ENCODE measurements at places on chromosomes 6 and 20.

DNA sequence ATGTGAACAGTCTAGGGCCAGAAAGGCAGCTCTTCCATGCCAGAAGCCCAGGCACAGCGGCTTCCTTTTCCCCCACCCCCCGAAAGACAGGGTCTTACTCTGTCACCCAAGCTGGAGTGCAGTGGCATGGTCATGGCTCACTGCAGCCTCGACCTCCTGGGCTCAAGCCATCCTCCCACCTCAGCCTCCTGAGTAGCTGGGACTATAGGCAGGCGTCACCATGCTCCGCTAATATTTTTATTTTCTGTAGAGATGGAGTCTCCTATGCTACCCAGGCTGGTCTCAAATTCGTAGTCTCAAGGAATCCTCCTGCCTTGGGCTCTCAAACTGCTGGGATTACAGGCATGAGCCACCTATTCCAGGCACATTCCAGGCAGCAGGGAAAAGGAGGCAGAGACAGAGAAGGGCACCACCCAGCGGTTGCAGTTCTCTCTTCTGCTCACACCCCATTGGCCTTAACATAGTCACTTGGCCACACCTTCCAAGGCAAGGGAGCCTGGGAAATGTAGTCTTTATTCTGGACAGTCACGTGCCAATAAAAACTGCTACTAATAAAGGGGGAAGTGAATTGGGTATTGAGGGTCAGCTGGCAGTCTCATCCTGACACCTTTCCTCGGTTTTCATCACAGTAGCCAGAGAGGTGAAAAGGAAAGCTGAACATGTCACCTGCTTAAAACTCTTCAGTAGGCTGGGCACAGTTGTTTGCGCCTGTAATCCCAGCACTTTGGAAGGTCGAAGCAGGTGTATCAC, 205.9 kb downstream of the ZMYND8 start:
- no peak for DNase-seq

GRCh38 chr6:128723667-128724066, 159.3 kb upstream of the LAMA2 start:
- peak; percentile 33 for DNase-seq

DNA sequence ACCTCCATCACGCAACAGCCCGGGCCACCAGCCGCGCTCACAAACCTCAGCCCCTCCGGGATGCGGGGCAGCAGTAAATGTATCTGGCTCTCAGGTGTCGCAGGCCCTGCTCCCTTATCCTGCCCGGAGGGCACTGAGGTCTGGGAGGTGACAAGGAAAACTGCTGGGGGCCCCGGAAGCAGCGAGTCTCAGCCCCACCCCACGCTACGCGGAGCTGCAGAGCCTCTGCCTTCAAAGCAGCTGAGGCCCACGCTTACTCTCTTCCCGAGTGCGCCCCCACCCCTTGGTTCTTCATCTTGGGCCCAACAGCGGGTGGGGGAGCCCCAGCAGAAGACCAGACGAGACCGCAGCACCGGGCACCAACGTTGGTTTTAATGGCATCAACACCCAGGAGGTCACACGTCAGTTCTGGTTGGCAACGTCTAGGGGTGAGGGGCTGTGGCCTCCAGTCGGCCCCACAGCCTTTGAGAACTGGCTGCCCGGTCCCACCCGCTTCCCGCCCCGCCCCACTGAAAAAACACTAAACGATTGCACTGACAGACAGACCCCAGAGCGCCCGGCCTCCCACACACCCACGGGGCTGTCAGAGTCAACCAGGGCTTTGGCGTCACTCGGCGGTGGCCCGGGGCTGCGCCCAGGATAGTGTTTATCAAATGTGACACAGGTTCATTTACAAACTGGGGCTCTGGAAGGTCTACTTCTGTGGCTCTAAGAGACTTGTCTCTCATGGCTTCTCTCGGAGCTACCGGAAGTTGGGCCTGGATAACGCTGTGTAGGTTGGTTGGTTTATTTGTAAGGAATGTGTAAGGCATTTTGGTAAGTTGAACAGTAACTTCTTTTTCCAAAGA, 43.7 kb downstream of the DSTN start:
- DNase-seq: no peak

DNA sequence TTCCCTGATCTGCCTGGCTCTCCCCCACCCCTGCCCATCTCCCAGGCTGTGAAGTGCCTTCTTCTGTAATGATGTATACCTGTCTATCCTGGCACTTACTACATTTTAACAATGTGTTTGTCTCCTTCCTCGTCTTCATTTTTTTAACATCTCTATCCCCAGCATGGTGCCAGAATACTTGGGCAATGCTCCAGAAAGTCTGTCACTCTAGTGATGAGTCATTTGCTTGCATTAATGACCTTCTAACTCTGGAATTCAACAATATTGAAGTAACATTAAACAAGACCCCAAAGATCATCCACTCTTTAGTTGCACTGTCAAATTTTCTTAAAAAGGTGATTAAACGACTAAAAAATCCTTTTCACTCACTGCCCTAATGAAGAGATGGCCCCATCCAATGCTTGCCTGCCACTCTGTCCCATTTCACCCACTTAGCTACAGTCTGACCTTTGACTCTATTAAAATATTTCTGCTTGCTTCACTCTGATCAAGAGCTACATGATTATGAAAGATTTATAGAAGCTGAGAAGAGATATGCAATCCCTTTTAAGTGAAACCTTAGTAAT, 7.7 kb upstream of the KLHL31 start:
- DNase-seq: no peak

DNA sequence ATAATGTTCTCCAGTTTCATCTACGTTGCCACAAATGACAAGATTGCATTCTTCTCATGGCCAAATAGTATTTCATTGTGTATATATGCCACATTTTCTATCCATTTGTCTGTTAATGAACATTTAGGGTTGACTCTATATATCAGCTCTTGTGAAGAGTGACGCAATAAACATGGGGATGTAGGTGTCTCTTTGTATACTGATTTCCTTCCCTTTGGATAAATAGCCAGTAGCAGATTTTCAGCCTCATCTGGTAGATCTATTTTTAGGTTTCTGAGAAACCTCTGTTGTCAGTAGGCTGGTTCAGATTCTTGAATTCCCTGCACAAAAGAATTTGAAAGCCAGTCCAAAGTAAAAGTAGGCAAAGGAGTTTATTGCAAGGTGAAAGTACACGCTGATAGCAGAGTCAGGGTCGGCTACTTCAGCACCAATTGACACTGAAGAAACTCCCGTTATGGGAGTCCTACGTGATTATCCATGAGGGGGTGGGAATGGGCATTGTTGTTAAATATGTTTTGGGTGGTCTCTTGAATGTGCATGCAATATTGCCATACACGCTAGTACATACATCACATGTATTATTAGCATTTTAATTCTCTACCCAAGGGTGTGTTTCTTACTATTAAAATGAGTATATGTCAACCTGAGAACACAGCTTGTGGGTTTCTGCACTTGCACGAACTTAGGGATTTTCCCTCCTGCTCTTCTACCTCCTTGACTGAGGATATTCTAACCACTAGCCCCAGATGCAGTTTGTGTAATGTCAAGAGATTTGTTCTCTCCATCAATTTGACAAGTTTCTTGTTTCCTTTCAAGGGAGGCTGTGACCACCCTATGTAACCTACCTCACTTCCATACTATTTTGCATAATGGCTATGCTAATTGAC, 14.4 kb upstream of the SLC17A2 start:
- no peak for DNase-seq

DNA sequence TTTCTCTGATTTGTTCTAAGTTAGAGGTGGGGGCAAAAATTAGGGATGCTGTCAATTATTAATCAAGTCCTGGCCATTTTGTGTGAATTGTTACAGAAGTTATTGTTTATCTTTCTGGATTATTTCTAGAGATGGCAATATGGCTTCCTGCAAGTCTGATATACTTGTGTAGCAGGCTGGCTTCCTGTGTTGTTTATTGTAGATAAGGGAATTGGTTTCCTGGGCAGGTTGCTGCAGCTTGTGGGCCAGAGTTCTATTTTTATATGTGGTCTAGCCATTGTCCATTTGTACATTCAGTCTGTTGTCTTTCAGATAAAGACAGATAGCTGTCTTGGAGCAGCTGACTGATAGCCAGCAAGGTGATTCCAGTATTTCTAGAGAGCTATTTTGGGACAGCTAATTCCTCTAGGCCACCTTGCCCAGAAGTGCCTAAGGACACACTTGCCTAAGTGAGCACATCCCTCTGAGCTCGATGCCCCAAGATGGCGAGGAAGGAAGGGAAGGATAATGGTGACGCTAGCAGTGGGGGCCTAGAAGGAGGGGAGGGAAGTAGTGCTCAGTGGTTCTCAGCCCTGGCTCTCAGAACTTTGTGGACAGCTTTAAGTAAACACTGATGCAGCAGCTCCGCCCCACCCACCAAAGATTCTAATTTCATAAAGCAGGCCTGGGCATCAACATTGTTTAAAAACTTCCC, 25.5 kb downstream of the DDO start:
- DNase-seq: no peak

DNA sequence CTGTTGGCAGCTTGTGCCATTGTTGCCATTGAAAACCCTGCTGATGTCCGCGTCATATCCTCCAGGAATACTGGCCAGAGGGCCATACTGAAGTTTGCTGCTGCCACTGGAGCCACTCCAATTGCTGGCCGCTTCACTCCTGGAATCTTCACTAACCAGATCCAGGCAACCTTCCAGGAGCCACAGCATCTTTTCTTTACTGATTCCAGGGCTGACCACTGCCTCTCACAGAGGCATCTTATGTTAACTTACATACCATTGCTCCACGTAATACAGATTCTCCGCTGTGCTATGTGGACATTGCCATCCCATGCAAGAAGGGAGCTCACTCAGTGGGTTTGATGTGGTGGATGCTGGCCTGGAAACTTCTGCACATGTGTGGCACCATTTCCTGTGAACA, 221.8 kb upstream of the FAM83B start:
- DNase-seq: no peak

- no peak for DNase-seq
These were observed 97.4 kb upstream of the RNF24 start for GRCh38 chr20:4112481-4113421.

GRCh38 chr6:139644821-139645220, 270.4 kb upstream of the CITED2 start:
- DNase-seq: no peak

GRCh38 chr20:59334651-59335300, 34.4 kb downstream of the EDN3 start:
- no peak for DNase-seq

DNA sequence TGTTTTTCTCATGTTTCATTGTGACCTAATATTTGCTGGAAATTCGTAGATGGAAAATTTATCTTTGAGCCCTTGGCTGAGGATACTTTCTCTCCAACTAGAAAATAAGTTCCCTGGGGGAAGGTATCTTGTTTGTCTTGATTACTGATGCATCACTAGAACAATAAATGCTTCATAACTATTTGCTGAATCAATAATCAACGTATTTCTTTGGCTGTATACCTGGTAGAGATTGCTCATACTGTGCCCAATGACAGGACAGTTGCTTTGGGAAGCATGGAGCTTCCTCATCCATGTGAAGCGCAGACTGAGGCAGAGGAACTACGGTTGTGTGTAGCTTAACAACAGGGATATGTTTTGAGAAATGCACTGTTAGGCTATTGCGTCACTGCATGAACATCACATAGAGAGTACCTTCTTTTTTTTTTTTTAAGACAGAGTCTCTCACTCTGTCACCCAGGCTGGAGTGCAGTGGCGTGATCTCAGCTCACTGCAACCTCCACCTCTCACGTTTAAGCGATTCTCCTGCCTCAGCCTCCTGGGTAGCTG, 34.2 kb upstream of the RPN2 start:
- no peak for DNase-seq
